ENCODE measurements at places on chromosomes 1 and 21.

GRCh38 chr1:112515311-112516009 lies 6.7 kb downstream of the WNT2B start:
- DNase-seq, result no peak

GRCh38 chr1:246302711-246303317 lies 204.3 kb downstream of the SMYD3 start:
- no peak for DNase-seq

DNA sequence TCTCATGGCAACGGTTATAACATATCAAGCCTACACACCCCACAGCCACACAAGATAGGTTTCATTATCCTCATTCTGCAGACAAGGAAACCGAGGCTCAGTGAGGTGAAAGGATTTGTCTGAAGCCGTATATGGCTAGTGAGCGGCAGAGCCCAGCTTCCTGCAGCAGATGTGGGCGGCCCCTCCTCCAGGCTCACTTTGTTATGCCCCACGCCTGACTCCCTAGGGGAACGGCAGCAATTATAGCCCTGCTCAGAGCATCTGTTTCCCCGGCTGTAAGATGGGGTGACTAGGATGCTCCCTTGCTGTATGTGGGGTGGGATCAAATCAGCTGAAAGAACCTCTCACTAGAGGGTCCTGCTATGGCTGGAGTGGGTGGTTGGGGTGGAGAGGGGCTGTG lies 22.1 kb downstream of the GRHL3 start:
- no peak for DNase-seq

DNA sequence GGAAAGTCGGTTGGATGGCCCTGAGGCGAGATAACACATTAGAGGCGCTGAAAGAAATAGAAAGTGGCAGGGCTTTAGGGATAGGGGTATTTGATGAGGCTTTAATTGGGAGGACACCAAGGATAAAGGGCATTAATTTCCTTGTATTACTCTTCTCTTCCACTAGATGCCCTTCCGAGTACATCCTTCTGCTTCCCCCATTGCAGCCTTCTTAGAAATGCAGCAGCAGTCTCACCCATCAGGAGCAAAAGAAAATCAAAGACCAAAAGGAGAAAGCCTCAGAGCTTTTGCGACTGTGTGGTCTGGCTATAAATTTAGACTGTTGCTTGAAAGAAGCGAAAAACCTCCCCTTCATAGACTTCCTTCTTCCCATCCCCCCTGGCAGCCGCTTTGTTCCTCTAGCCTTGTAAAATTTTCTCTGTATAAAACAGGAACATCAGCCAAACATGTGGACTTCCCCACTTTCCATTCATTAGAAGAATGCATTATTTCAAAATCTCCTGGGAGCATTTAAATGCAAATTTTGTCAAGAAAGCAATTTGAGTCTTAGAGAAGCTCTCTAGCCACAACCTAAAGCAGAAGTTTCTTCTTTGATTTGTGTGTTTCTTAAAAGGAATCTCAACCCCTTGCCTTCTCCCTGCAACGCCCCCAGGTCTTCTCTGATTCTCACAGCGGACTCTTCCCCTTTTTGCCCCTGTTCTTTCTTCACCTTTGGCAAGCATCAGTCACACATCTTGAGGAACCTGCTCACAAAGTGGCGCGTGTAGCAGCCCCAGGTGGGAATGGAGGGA lies 76.6 kb downstream of the NDUFS5 start:
- peak; percentile 79 for DNase-seq

DNA sequence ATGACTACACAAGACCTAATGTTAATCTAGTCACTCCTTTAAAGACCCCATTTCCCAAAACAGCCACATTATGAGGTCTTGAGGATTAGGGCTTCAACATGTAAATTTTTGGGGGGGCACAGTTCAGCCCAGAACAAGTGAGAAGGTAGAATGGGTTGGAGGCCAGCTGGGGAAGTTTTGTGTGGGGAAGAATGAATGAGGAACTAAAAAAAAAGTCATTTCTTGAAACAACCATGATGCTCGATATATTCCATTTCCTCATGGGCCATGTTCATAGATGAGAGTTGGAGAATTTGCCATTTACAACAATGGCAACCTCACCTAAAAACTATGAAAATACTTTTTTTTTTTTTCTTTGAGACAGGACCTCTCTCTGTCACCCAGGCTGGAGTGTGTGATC lies 14.5 kb downstream of the NLRP3 start:
- DNase-seq, result no peak

DNA sequence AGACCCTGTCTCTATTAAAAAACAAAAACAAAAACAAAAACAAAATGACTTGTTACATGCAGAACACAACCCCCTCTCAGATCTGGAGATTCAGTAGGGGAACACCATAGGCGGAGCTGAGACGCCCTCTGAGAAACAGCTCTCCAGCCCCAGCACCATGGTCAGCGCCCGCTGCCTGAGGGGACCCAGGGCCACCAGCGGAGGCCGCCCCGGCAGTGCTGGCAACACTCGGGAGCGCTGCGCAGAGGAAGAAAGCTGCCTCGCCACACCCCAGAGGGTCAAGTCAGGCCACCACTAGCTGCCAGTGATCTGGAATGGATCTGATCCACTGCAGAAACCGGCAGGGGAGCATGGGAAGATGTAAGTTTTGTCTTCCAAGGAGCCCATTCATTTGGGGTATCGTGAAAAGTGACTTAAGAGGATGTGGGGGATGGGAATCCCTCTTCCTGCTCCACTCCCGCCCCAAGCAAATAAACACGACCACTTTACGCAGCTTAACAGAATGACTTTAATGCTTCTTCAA lies 3.1 kb downstream of the ACTA1 start:
- DNase-seq, result no peak

DNA sequence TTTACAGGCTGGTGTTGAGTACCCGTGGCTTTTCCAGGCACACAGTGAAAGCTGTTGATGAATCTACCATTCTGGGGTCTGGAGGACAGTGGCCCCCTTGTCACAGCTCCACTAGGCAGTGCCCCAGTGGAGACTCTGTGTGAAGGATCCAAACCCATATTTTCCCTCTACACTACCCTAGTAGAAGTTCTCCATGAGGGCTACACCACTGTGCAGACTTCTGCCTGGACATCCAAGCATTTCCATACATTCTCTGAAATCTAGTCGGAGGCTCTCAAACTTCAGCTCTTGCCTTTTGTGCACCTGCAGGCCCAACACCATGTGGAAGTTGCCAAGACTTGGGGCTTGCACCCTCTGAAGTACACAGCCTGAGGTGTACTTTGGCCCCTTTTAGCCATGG lies 227.8 kb downstream of the BACH1 start:
- DNase-seq, result no peak

GRCh38 chr21:41483415-41483814 lies 24.5 kb downstream of the TMPRSS2 start:
- no peak for DNase-seq

DNA sequence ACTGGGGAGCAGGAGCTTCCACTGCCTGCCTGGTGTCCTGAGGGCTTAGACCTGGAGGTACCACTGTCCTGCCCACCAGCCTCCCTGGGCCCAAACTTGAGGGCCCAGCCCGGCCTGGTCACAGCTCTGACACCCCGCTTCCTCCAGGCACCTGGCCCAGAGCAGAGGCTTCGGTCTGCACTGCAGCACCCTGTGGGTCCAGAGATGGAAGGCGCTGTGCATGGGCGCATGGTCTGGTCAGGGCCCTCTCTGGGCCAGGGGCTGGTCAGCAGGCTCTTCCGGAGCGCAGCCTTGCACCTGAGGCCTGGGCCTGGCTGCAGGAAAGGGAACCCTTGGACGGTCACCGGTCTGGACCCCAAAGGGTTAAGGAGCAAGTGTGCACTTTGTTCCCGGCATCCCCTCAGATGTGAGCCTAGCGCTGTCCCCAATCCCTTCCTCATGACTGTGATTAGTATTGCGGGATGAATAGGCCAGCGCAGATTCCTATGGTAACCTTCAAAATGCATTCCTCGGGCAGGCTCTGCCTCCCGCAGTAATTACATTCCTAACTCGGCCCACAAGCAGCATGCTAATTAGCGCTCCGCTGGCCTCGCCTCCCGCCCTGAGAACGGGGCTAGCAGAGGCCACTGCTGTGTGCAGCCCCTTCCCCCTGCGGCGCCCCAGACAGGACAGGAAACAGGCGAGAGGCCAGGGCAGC lies 36.3 kb downstream of the PRDM16 start:
- no peak for DNase-seq

- DNase-seq, result no peak
Measured at GRCh38 chr1:1832820-1833219, 54.5 kb upstream of the NADK start.

Measured in KG1 (cell line).